Muscle of arm (tissue), 14 donors: ENCODE measurements at places on chromosomes 6 and 20. TPM values are rescaled to one million over a fixed set of nuclear protein-coding genes. Genes with fewer than 3 reads are reported as not detected.

DNA sequence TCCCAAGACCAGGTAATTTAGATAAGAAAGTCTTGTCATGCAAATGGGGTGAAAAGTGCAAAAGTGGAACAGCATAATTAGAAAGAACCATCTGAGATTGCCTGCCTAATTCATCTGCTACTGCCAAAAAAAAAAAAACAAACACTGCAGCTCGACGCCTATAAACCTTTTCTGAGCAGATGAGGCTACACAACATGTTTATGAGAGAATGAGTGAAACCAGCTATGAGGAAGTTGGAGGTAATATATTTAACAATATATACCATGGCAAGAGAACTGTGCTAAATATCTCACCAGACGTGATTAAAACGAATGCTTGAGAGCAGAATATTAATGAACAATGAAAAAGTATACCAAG, 50.0 kb downstream of the LAMA4 start:
- no peak for DNase-seq

GRCh38 chr20:54320148-54320607, 112.3 kb downstream of the PFDN4 start:
- no peak for DNase-seq

OSER1 gene
- 29.2 TPM for polyA plus RNA-seq

DDR1 gene
- polyA plus RNA-seq: 81.9 TPM

ACTL10 gene
- polyA plus RNA-seq: 0.12 TPM
